ENCODE measurements at places on chromosomes 4 and X.

GRCh38 chrX:148562846-148563245 is 62.4 kb downstream of the AFF2 start:
- DNase-seq = no peak

GRCh38 chr4:25069014-25069413 is 38.3 kb upstream of the LGI2 start:
- DNase-seq = no peak

- no peak for DNase-seq
Observed at GRCh38 chrX:124395145-124395880, 49.0 kb downstream of the SH2D1A start.

DNA sequence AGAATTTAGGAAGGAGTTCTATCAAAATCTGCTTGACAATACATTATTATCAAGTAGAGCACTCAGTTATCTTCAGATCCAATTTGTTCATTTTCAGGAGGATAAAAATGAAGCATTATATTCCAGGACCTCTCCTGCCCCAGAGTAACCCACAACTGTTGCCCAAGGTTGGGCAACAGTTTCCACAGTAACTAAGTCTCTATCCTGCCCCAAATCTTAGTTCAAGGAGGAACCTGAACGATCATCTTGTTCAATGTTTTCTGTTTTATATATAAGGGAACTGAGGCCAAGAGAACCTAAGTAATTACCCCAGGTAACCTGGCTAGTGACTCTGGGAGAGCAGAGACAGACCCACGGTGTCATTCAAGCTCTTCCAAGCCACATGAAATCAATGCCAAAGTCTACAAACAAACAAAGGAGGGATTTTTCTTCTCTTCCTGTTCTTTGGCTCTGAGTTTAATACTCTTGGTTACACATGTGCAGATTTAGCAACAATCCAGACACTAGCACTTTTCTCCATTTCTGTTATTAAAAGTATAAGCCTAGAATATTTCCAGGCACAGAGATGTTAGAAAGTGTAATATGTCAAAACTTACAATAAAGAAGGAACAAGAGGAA is 105.6 kb downstream of the C4orf51 start:
- DNase-seq = no peak

DNA sequence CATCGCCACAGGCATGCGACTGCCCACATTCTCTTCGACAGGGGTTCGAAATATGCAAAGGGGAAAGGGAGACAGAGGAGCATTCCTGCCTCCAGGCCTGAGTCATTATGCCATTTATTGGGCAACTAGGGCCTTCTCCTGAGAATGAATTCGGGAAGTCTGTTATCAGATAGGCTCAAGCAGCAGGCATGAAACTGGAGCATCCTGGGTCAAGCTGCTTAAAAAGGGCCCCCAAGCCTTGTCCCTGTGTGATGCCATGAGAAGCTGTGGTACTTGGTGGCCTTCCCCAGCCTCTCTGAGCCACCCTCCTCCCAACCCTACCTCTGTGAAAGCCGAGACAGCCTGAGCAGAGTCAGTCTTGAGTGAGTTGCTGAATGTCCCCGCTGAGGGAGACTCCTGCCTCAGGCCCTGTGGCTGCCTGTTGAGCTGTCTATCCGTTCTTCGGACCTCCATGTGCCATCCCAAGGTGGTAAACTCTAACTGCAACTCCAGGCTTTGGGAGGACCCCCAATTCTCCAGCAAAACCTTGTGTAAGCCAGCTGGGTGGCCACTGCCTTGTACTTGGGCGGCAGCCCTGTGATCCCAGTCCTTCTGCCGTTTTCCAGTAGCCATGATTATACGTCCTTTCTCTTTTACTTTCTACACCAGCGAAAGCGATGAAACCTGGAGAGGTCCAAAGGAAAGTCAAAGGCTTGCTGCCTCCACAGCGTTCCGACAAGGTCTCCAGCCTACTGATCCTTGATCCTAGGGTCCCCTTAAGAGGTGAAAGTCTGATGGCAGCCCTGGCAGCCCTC is 37.7 kb downstream of the NBDY start:
- DNase-seq = no peak

GRCh38 chr4:65670331-65671031 is at the start of gene EPHA5:
Gene EPHA5 (minus strand): TSS chr4:65670489. CDS start chr4:65669742, 747 bp downstream.
- DNase-seq = peak; percentile 86

DNA sequence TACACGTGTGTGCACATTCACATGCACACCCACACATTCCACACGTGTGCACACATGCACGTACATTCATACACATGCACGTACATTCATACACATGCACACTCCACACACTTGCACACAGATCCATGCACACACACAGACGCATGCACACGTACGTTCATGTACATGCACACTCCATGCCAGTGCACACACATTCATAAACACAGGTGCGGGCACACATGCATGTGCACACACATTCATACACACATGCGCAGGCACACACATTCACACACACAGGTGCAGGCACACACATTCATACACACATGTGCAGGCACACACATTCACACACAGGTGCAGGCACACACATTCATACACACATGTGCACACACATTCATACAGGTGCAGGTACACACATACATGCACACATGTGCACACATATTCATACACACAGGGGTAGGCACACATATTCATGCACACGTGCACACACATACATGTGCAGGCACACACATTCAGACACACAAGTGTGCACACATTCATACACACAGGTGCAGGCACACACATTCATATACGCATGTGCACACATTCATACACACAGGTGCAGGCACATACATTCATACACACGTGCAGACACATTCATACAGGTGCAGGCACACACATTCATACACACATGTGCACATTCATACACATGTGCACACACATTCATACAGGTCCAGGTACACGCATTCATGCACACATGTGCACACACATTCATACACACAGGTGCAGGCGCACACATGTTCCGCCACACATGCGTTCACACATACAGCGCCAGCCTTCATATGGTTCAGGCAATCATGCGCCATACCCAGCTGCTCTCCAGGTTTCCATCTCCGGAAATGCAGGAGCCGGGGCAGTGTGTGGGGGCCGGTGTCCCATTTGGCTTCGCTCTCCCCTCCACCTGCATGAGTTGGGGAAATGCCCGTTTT is 124.8 kb downstream of the HMX1 start:
- no peak for DNase-seq

DNA sequence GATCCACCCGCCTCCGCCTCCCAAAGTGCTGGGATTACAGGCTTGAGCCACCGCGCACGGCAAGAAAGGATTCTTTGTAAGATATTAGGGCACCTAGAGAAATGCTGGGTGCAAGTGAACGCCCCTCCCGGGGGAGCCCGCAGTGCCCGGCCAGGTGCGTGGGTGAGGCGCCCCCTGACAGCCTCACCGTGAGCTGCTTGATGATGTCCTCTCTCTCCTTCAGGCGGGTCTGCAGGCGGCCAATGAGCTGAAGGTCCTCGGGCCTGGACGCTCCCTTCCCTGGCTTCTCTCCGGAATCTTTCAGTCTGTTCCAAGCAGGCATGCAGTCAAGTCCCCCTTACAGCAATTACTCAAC is 21.9 kb downstream of the MED28 start:
- DNase-seq = no peak

DNA sequence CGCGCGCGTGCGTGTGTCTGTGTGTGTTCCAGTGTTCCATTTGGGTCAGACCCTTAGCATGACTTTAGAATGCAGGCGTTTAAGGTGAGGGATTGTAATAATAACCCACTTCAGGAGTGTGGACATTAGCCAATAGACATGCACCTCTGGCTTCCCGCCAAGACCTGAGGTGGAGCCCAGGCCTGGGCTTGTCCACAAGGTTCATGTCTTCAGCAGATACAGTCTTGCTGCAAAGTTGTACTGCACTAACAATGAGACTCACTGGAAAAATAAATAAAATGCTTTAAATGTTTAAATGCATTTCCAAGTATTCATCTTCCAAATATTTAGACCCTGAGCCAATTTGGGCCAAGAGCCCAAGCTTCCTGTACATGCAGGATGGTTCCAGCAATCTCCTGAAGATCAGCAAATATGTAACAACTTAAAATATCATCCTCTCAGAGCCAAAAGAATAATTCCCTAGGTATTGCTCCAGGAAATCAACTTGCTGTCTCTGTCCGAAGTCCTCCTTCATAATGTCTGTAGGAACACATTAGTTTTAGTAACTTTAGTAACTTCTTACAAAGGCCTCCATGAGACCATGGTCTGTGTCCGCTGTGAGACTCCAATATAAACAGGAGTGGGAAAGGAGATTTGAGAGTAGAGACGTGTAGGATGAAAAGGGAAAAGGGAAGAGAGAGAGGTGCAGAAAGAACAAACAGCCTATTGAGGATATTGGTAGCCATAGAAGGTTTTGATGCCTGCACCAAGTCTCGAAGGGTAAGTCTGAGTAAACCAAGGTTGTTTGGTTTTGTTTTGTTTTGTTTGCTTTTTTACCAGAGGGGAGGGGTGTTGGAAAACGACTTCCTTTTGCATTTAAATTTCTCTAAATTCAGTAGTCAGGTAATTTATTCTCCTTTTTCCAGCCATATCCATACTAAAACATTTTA is 98.5 kb upstream of the KLF3 start:
- DNase-seq = no peak

DNA sequence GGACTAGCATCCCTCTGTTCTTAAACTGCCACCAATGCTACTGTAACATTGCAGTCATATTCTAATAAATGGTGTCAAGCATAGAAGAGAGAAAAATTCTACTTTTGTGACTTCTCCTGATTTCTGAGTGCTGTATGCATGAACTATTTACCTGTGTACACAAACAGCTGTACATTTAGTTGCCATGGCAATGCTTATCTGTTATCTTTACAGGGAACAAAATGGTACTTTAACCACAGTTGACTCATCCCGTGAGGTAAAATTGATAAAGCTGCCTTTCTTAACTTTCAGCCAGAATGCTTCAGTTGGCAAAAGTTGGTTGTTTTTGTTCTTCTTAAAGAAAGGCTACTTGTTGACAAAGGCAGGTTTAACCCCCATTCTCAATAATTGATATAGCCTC is 587.5 kb upstream of the MAGEB2 start:
- no peak for DNase-seq

DNA sequence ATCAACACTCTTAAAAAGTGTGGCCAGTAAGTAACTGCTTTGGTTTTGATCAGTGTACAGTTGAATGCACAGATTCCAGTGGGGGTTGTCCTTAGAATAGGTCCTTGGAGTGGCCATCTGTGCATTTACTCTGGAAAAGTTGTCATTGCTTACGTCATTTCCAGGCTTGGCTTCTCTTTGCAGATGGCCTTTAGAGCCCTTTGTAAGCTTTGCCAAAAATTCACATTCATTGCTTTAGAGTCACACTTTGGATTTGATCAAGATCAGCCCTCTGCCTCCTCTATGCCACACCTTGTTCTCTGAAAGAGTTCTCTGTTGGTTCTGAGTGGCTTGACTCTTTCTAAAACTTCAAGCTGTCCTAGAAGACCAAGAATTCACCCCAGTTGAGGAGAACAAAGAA is 83.9 kb downstream of the MAMLD1 start:
- DNase-seq = no peak

- DNase-seq = no peak
Observed at GRCh38 chr4:151052785-151053184, 37.7 kb upstream of the LRBA start.

- DNase-seq = no peak
Observed at GRCh38 chr4:107247738-107248137, 211.6 kb upstream of the DKK2 start.

Measured in H1 (cell line).